ENCODE measurements at places on chromosomes 7 and 10. TPM values are rescaled to one million over a fixed set of nuclear protein-coding genes. Genes with fewer than 3 reads are reported as not detected.

Gene CALHM3
- total RNA-seq: 0.35 TPM

Gene DOCK1
- 23.2 TPM for total RNA-seq

Gene CADPS2
- total RNA-seq: 0.03 TPM

Gene TFR2
- 2.5 TPM for total RNA-seq

Gene CFAP46
- 1.2 TPM for total RNA-seq

Gene MPP7
- 0.11 TPM for total RNA-seq

Gene SUGCT
- total RNA-seq: 0.94 TPM

Gene FFAR4
- total RNA-seq: 0.06 TPM

Gene HECTD2
- 2.9 TPM for total RNA-seq

Gene KLF14
- total RNA-seq: 0.06 TPM

Gene AGAP9
- 8.8 TPM for total RNA-seq

Gene SRRM3
- 13.5 TPM for total RNA-seq

Gene ADAM12
- total RNA-seq: 4.0 TPM

Gene OR2A7
- not detected for total RNA-seq

Gene WDR86
- total RNA-seq: 0.20 TPM

Gene NKX1-2
- 0.05 TPM for total RNA-seq

Gene BET1
- 25.2 TPM for total RNA-seq

Gene IKZF1
- not detected for total RNA-seq

Gene RAB19
- total RNA-seq: not detected

Gene RNF32
- total RNA-seq: 1.1 TPM

Gene GHRHR
- total RNA-seq: not detected

Gene CRPPA
- 0.65 TPM for total RNA-seq

Gene CREB5
- total RNA-seq: 5.0 TPM

Gene AOC1
- 0.02 TPM for total RNA-seq

Gene COL17A1
- total RNA-seq: 1.7 TPM

Gene PITX3
- 1.1 TPM for total RNA-seq

Gene AKR1B1
- 2,348 TPM for total RNA-seq

Gene ANXA7
- 113 TPM for total RNA-seq

Gene HOXA9
- total RNA-seq: 0.41 TPM

Gene GNGT1
- total RNA-seq: not detected

Gene LRRC17
- total RNA-seq: 0.09 TPM

Gene VIPR2
- 0.02 TPM for total RNA-seq

Gene CHST15
- total RNA-seq: 7.1 TPM

Gene TLX1
- not detected for total RNA-seq

All from A549 treated with AZD2906 at 1 μM for 4 hours (cell line).